ENCODE measurements at places on chromosomes 5 and 9. TPM values are rescaled to one million over a fixed set of nuclear protein-coding genes. Genes with fewer than 3 reads are reported as not detected.
A peak's percentile ranks its signal among the peaks of the same experiment; 100 is the strongest.

DNA sequence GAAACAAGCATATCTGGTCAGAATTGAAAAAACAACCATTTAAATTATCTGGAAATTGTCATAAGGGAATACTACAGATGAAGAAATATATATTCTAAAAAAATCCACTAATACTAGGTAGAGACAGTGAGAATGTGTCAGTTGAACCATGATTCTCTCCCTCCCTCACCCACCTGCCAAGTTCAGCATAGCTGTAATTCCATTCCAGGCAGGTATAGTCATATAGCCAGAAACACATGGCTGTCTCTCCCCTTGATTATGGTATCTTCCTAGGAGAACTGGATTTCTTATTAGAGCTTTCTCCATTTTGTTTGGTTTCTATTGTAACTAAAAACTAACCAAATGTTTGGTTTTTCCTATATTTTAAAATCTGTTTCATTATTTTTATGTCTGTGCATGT is 509.2 kb downstream of the CDH10 start:
- DNase-seq: no peak
- H3K27ac ChIP-seq: no peak overlapping the region
- H3K4me3 ChIP-seq: no peak overlapping the region
- H3K4me1 ChIP-seq: no peaks in the 10 kb centered on the region
- no peaks in the 10 kb centered on the region for H3K36me3 ChIP-seq

FOXD4L4 gene
- total RNA-seq: not detected

DNA sequence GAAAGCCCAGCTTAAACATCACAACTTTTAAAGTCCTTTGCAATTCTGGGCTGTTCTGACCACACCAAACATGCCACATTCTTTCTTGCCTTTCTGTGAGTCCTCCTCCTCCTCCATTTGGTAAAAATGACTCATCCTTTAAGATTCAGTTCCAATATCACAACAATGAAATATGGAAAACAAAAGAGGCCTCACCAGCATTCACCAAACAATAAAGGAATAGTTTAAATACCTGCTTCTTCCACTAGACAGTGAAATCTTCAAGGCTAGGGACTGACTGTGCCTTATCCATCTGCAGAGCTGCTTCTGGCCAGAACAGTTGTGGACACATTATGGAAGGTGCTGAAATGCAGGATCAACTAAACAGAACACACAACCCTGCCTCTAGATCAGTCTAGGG is 36.0 kb downstream of the NR6A1 start:
- H3K27me3 ChIP-seq: peaks cover 9% of the 10 kb centered on the region
- H3K36me3 ChIP-seq: no peaks in the 10 kb centered on the region
- DNase-seq: no peak
- H3K4me1 ChIP-seq: peaks cover 17% of the 10 kb centered on the region
- no peak overlapping the region for H3K4me3 ChIP-seq
- peak overlapping the region; percentile 34 for H3K27ac ChIP-seq

GRCh38 chr5:59485107-59485506 is 408.4 kb downstream of the PDE4D start:
- H3K4me3 ChIP-seq: no peak overlapping the region
- no peaks in the 10 kb centered on the region for H3K36me3 ChIP-seq
- no peak for DNase-seq
- H3K4me1 ChIP-seq: peaks cover 14% of the 10 kb centered on the region
- no peak overlapping the region for H3K27ac ChIP-seq

DNA sequence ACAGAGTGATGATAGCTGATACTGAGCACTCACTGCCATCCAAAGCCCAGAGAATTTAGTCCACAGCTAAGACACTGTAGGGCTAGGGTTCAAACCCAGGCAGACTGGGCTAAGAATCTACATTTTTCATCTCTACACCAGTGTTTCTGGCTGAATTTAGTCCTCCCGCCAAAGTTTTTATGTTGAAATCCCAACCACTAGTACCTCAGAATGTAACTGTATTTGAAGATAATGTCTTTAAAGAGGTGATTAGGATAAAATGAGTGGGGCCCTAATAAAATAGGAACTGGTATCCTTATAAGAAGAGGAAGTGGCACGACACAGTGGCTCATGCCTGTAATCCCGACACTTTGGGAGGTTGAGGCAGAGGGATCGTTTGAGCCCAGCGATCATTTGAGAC is 4.3 kb downstream of the GNA14 start:
- H3K36me3 ChIP-seq: no peaks in the 10 kb centered on the region
- no peak overlapping the region for H3K4me3 ChIP-seq
- peaks cover 14% of the 10 kb centered on the region for H3K4me1 ChIP-seq
- H3K27ac ChIP-seq: no peak overlapping the region
- H3K27me3 ChIP-seq: peaks cover 35% of the 10 kb centered on the region
- no peak for DNase-seq

WDR38 gene
- not detected for total RNA-seq

DNA sequence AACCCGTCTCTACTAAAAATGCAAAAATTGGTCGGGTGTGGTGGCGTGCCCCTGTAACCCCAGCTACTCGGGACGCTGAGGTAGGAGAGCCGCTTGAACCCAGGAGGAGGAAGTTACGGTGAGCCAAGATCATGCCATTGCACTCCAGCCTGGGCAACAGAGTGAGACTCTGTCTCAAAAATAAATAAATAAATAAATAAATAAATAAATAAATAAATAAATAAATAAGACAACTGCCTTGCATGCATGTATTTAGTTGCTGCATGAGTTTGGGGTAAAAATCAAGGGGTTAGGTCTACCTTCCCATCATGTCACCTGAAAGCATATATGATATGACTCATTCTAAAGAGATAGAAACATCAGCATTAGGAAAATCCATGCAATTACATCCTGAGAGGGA is 254.0 kb downstream of the ADAMTSL1 start:
- no peak for DNase-seq
- no peaks in the 10 kb centered on the region for H3K36me3 ChIP-seq
- H3K4me3 ChIP-seq: no peak overlapping the region
